ENCODE measurements at places on chromosomes 3 and 15. TPM values are rescaled to one million over a fixed set of nuclear protein-coding genes. Genes with fewer than 3 reads are reported as not detected.

DNA sequence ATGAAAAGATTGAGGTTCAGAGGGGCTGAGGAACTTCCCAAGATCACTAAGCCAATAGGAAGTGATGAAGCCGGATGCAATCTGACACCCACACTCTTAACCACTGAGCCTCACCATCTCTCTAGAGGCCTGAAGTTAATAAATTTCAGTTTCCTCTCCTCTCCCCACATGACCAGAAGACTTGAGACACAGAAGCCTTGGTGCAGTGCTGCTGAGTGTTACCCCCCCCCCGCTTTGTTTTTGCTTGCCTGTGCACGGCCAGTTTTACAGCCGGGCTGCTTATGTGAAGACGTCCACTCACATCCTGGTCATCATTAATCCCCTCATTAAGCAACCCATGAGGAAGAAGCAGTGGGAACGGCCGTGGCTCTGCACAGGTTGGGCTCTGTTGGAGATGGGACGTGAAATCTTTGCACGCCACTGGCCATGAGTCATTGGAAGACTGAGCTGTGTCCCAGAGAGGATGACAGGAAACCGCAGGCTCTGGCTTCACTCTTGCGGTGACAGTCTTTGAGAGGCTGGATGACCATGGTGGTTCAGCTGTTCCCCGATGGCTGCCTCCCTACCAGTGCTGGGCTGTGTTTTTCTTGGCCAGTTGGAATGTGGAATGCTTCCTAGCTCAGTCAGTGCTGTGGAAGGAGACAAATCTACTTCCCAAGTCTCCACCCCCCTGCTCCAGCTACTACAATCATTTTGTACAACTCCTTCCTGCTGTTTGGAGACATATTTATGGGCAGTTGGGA, 232.6 kb upstream of the LRTM1 start:
- H3K27ac ChIP-seq = no peak overlapping the region
- no peaks in the 10 kb centered on the region for H3K27me3 ChIP-seq
- no peak for DNase-seq
- H3K4me1 ChIP-seq = no peaks in the 10 kb centered on the region
- H3K4me3 ChIP-seq = no peak overlapping the region

GRCh38 chr15:88605189-88606069, 15.7 kb upstream of the AEN start:
- peak overlapping the region; percentile 15 for H3K4me3 ChIP-seq
- DNase-seq = no peak
- peaks cover 54% of the 10 kb centered on the region for H3K27me3 ChIP-seq
- peaks cover 15% of the 10 kb centered on the region for H3K4me1 ChIP-seq
- H3K36me3 ChIP-seq = no peaks in the 10 kb centered on the region

DNA sequence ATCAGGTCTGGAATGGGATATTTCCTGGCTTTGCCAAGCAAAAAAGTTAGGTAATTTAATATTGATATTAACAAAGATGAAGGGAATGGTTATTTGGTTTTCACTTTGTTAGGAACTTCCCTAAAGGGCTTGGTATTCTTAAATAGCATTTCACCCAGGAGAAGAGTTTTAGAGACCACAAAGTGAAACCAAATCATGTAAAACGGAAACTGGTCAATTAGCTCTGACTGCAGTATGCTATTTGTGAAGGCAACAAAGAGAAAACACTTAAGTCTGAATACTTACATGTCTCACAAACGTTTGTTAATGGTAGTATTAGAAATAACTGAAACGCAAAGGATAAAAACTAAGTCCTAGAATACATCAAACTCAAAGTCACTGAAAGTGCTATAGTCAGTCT, 32.4 kb upstream of the SETMAR start:
- no peak for DNase-seq
- no peaks in the 10 kb centered on the region for H3K4me1 ChIP-seq
- H3K27me3 ChIP-seq = no peaks in the 10 kb centered on the region
- H3K4me3 ChIP-seq = no peak overlapping the region
- H3K36me3 ChIP-seq = no peaks in the 10 kb centered on the region

KNG1 gene
- total RNA-seq = 0.23 TPM

GRCh38 chr3:74267588-74268184, 346.8 kb downstream of the CNTN3 start:
- no peaks in the 10 kb centered on the region for H3K4me1 ChIP-seq
- H3K27me3 ChIP-seq = no peaks in the 10 kb centered on the region
- H3K36me3 ChIP-seq = no peaks in the 10 kb centered on the region
- H3K27ac ChIP-seq = no peak overlapping the region
- H3K4me3 ChIP-seq = no peak overlapping the region

GRCh38 chr15:34043391-34043790, 4.4 kb upstream of the AVEN start:
- no peak overlapping the region for H3K27ac ChIP-seq
- no peaks in the 10 kb centered on the region for H3K27me3 ChIP-seq
- no peak for DNase-seq
- no peak overlapping the region for H3K4me3 ChIP-seq
- no peaks in the 10 kb centered on the region for H3K36me3 ChIP-seq
- 0 out of 2 replicates have a peak, but pooled peaks cover 3% of the 10 kb centered on the region for H3K4me1 ChIP-seq

- no peaks in the 10 kb centered on the region for H3K36me3 ChIP-seq
- H3K27ac ChIP-seq = no peak overlapping the region
- no peak for DNase-seq
- H3K4me3 ChIP-seq = peak overlapping the region; percentile 84
Measured at GRCh38 chr15:52680041-52680391, 828 bp upstream of the ATOSA start.

- DNase-seq = no peak
- H3K4me1 ChIP-seq = no peaks in the 10 kb centered on the region
- no peak overlapping the region for H3K27ac ChIP-seq
Measured at GRCh38 chr3:190155752-190156151, 35.1 kb upstream of the P3H2 start.

KNL1 gene
- total RNA-seq = 28.9 TPM

- no peak for DNase-seq
- H3K27ac ChIP-seq = no peak overlapping the region
- H3K36me3 ChIP-seq = no peaks in the 10 kb centered on the region
- no peaks in the 10 kb centered on the region for H3K27me3 ChIP-seq
Measured at GRCh38 chr15:57183614-57184344, 192.5 kb upstream of the CGNL1 start.

GRCh38 chr3:9316881-9317361, 45.9 kb upstream of the THUMPD3 start:
- no peak for DNase-seq
- H3K27me3 ChIP-seq = no peaks in the 10 kb centered on the region
- H3K4me1 ChIP-seq = peaks cover 3% of the 10 kb centered on the region
- no peaks in the 10 kb centered on the region for H3K36me3 ChIP-seq
- H3K27ac ChIP-seq = no peak overlapping the region

- no peaks in the 10 kb centered on the region for H3K27me3 ChIP-seq
- no peak for DNase-seq
- H3K36me3 ChIP-seq = no peaks in the 10 kb centered on the region
- H3K4me1 ChIP-seq = no peaks in the 10 kb centered on the region
- no peak overlapping the region for H3K27ac ChIP-seq
Measured at GRCh38 chr3:98406034-98406433, 15.6 kb downstream of the OR5K3 start.

GRCh38 chr3:56915966-56916586, 114.3 kb upstream of the ARHGEF3 start:
- no peaks in the 10 kb centered on the region for H3K36me3 ChIP-seq
- H3K4me3 ChIP-seq = no peak overlapping the region
- DNase-seq = no peak
- no peak overlapping the region for H3K27ac ChIP-seq

DNA sequence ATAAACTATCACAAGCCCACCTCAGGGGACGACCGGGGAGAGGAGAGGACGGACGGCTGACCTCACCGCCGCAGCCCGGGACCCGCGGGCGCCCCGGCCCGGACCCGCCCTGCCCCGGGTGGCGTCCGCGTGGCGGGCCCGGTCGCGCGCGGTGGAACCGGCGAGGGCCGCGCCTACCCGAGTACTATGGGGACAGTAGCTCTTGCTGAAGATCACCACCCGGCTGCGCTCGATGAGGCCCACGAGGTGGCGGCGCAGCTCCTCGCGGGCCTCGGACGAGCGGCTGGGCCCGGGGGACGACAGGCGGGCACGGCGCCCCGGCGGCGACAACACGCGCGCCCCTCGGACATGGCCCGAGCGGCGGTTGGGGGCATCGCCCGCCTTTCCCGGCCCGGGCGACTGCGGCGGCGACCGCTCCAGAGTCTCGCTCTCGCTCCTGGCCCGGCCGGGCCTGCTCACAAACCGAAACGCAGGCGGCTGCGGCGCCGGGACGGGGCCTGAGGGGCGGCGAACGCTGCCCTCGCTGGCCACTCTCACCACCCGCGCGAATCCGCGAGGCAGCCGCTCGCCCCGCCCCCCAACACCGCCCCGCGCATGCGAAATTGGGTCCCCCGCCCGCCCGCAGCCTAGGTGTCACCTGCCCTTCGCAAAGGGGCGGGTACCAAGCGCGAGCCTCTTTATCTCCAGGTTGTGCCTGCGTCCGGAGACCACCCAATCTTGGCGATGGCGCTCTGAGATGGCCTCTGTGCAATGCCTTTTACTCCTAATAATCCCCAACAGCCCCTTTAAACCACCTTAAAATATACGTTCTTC, at the start of gene TXNRD3:
Gene TXNRD3, minus strand, starts transcription at position 554 of the 813 bp plus-strand sequence.
- DNase-seq = no peak
- no peaks in the 10 kb centered on the region for H3K27me3 ChIP-seq
- peak within 1 kb of the TSS; percentile 86 for H3K27ac ChIP-seq

- no peak overlapping the region for H3K4me3 ChIP-seq
- no peaks in the 10 kb centered on the region for H3K4me1 ChIP-seq
- no peak overlapping the region for H3K27ac ChIP-seq
- DNase-seq = no peak
Measured at GRCh38 chr3:175335229-175335628, 476.1 kb downstream of the NAALADL2 start.

Data from Panc1 (cell line).